Stimulated activated CD4-positive, alpha-beta T cell treated with anti-CD3 and anti-CD28 coated beads, TNF-alpha, amount 100 ng/mL, for 1 hour (primary cell): ENCODE measurements at places on chromosomes 1 and 21.

GRCh38 chr1:25505656-25506385, 37.6 kb upstream of the LDLRAP1 start:
- no peak for DNase-seq

DNA sequence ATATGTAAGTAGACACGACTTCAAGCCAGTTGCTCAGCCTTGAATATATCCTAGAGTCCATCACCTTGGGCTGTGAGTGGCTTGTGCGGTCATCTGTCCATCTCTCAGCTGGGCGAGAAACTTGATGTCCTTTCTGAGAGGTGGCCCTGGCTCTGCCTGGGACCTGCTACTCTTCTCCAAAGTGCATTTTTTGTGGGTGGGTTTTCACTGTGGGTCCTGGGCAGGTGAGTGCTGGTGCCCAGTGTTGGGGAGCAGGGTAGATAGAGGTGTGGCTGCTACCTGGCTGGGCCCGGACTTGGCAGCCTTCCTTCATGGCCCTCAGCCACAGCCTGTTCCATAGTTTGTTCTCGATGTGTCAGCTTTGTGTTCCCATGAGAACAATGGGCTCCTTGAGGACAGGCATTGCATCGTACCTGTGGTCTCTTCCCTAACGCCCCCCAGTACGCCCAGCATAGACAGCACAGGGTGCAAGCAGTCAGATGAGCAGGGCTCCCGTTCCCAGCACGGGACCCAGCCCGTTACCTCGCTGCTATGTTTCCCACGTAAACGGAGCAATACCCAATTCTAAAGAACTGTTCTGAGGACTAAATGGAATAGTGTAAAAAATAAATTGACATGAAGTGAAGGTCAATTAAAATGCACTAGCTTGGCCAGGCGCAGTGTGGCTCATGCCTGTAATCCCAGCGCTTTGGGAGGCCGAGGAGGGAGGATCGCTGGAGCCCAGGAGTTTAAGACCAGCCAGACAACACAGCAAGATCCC, 877 bp upstream of the SLX9 start:
- DNase-seq: no peak

DNA sequence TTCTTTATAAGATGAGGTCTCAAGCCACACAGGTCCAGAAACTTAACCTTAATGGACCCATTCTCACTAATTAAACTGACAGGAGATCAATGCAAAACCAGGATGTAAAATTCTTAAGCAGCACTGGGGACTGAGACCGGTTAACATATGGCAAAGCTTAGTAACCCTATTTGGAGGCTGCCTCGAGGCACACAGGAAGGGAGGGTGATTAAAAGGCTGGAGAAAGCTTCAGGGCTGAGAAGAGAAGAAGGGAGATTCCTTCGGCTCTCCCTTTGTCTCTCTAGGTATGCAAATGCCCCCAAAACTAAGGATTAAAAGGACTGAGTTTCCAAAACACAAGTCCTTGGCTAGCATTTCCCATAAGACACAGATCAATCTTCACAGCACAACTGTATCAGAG, 120.8 kb upstream of the DSCAM start:
- DNase-seq: no peak

DNA sequence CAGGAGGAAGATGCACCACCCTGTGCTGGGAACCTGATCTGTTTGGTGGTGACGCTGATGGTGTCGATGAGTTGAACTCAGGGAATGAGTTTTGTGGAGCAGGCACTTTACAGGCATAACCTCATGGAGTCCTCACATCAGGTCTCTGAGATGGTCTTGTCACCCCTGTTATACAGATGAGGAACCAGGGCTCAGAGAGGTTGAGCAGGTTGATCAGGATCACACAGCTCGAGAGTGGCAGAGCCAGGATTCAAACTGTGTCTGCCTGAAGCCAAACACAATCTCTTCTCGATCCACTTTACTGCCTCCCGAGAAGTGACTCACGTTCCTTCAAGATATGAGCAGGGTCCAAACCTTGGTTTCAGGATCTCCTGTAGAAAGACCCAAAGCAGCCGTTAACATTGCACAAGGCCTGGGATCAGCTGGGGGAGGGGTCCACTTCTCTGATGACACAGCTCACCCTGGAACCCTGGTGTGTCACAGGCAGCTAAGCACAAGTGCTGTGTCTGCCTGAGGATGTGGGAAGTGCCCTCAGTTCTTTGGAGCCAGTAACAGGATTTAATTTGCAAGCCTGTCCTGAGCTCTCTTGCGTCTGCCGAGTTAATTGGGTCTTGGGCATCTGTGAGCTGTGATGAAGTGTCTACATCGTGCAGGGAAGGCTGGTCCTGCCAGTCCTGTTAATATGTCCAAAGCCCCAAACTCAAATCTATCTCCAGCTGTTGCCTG, 65.4 kb upstream of the STUM start:
- DNase-seq: no peak

GRCh38 chr1:41320895-41321676, 40.1 kb upstream of the FOXO6 start:
- no peak for DNase-seq

- DNase-seq: no peak
Observed at GRCh38 chr1:192943108-192943507, 116.1 kb downstream of the UCHL5 start.

GRCh38 chr1:184545601-184546000, 158.8 kb downstream of the C1orf21 start:
- no peak for DNase-seq

- DNase-seq: no peak
Observed at GRCh38 chr1:163055005-163055404, 14.2 kb upstream of the RGS4 start.

DNA sequence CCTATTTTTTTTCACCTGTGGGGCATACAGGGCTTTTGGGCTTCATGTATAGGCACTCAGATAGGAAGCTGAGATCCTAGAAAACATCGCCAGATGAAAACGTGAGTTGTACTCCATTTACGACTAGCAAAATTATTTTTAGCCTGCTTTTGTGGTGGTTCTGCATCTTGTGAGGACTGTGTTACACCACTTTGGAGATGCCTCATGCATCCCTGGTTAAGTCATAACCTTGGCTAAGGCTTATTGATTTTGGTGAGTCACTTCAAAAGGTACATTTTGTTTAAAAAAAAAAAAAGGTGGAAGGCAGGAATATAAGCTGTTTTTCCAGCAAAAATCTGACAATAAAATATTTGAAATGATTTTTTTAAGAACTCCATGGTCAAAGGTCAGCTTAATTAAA, 101.8 kb upstream of the OLFM3 start:
- DNase-seq: no peak

GRCh38 chr1:52927212-52928014, at the start of gene SCP2:
Gene SCP2, plus strand, starts transcription at chr1:52927276. Its CDS starts 121 bp downstream, at chr1:52927397.
- peak; percentile 43 for DNase-seq

GRCh38 chr1:60896701-60897363, 185.5 kb upstream of the NFIA start:
- no peak for DNase-seq

GRCh38 chr1:182200025-182200812, 138.7 kb upstream of the ZNF648 start:
- no peak for DNase-seq
